Bronchial epithelial cell (primary cell): ENCODE measurements at places on chromosomes 12 and 14. TPM values are rescaled to one million over a fixed set of nuclear protein-coding genes. Genes with fewer than 3 reads are reported as not detected.

GRCh38 chr12:90959538-90960139 lies 4.7 kb upstream of the CCER1 start:
- DNase-seq, result peak; percentile 46

DNA sequence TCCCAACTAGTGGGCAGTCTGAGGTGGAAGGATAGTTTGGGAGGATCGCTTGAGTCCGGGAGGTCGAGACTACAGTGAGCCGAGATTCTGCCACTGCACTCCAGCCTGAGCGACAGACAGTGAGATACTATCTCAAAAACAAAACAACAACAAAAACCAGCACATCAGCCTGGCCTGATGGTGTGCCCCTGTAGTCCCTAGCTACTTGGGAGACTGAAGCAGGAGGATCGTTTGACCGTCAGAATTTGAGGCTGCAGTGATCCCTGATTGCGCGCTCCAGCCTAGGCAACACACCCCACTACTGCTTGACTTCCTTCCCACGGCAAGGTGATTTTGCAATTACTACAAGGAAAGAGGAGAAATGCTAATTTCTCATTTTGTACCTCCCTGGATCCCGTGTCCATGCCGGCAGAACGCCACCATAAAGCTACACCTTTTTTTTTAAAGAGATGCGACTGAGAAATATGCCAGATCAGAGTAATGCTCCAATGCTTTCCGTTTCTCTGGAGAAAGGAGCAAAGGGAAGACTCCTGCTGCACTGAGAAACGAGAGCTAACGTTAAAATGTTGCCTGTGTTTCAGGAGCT lies 672 bp upstream of the SCFD1 start:
- DNase-seq, result peak; percentile 29

Gene SLCO1C1
- total RNA-seq, result not detected in 2 replicates

Gene KRT75
- 1.8 and 7.3 TPM in 2 replicates for total RNA-seq

Gene OLR1
- 0.38 TPM in 1 of 2 replicates, not detected in the other for total RNA-seq

Gene SSPN
- total RNA-seq, result 0.26 and 0.38 TPM in 2 replicates

Gene CD163
- not detected in 2 replicates for total RNA-seq

Gene CMKLR1
- total RNA-seq, result not detected in 2 replicates

Gene DCN
- 2.7 and 32.6 TPM in 2 replicates for total RNA-seq
